ENCODE measurements at places on chromosomes 7 and 10. TPM values are rescaled to one million over a fixed set of nuclear protein-coding genes. Genes with fewer than 3 reads are reported as not detected.

The C10orf67 gene
- 0.19 TPM for total RNA-seq

The LIPN gene
- total RNA-seq: not detected

The ADAP1 gene
- 4.4 TPM for total RNA-seq

The ANKRD61 gene
- total RNA-seq: under 0.01 TPM

The CYP17A1 gene
- total RNA-seq: not detected

The NXPH1 gene
- total RNA-seq: not detected

The PDAP1 gene
- total RNA-seq: 37.2 TPM

The EPHB6 gene
- 11.5 TPM for total RNA-seq

The TMEM72 gene
- not detected for total RNA-seq

The PON3 gene
- under 0.01 TPM for total RNA-seq

Data from regular cardiac myocyte (primary cell).